Fibroblast of lung (primary cell): ENCODE measurements at places on chromosomes 1 and 21.

DNA sequence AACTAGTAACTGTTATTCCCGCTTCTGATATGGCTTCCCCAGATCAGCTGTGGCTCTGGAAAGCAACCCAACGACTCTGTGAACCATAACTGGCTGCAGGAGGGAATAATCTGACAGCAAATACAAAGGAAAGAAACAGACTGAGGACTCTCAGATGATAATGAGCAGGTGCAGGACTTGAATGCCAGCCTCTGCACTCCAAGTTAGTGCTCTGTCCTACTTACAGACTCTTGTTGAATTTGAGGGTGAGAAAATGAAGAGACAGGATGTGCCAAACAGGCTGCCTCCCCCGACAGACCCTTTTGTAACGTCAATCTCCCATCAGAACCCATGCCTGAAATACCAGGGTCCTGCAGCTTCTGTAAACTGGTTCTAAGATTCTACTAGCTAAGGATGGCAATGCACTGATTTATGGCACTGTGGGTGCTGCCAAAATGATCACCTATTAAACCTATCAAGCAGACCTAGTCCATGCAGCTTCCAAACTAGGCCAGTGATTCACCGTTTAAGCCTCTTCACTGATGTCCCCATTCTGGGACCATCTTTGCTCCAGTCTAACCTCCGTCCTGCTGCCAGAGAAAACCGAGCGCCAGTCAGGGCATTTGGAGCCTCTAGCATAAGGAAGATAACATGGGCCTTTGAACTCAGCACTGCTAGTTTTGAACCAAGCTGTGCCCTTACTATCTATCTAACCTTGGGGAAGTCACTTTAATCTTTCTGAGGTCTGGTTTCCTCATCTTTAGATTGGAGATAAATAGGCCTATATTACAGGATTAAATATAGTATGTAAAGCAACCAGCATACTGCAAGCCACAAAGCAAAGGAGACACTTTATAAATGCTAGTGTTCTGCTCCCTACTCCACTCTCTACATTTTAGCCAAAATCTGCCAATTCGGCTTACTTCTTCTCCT lies 4.8 kb downstream of the MKNK1 start:
- DNase-seq = no peak

DNA sequence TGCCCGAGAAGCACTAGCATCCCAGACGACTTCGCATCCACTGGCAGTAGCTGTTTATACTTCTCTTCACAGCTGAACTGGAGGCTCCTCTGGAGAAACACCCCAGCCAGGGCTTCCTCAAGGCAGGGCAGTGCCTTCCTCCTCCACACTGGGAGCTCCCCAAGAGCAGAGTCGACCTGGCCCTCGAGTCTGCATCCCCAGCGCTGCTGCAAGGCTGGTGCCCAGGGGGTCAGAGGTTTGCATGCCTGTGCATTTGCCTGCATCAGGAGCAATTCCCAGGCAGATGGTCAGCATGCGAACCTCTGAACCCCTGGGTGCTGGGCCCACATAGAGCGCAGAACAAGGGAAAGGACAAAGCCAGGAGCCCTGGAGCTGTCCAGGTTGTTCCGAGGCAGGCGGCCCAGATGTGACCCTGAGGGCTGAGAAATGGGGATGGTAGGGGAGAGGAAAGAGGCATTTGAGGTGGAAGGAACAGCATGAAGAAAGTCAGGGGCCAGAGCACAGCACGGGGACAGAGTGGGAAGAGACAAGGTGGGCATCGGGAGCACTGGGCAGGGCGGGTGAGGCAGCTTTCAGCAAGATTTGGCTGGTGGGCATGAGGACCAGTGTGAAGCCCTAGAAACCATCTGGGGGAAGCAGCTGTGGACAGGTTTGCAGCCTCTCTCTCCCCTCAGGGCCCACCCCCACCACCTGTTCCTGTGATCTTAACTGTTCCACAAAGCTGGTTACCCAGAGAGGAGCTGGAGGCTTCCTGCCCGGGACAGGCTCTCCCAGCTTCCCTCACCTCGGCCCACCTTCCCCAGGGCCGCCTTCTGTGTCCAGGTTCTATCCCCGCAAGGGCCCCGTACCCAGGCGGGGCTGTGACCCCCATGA lies 6.4 kb upstream of the S100A8 start:
- no peak for DNase-seq

DNA sequence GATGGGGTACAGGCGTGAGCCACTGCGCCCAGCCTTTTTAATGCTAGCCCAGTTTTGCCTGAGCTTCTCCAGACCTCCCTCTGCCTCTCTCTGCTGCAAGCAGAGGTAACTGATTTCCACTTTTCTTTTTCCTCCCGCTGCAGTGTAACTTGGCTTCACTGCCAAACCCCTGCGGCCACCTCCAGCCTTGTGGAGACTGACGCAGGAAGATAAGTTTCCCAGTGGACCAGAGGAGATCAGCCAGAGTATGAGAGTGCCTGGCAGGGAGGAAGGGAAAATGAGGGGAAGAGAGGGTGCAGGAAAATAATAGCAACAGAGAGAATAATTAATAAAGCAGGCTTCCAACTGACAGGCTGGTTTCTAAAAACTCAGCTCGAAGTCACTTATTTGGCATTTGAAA lies 143.7 kb downstream of the PCNX2 start:
- DNase-seq = peak; percentile 19

GRCh38 chr1:2942410-2942809 lies 78.9 kb upstream of the ACTRT2 start:
- DNase-seq = no peak

DNA sequence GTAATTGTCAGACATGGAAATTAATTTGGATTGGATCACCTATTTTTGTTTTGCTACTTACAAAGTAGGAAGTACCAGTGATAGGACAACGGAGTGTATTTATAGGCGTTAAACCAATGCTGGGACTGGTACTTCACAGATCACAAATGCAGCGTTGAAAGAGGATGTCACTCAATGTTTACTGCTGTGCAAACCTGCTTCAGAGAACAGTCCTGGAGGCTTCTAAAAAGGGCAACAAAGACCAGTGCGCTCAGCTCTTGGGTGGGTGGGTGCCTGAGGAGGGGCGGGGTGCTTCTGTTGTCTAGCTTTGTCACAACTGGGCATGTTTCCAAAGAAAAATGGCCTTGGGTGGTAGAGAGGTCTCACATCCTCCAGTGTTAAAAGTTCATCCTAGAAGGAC lies 2.1 kb downstream of the C1orf21 start:
- DNase-seq = no peak
